ENCODE measurements at places on chromosomes 6 and 20.

GRCh38 chr6:115393821-115394220 is 666.9 kb downstream of the FRK start:
- no peak for DNase-seq

DNA sequence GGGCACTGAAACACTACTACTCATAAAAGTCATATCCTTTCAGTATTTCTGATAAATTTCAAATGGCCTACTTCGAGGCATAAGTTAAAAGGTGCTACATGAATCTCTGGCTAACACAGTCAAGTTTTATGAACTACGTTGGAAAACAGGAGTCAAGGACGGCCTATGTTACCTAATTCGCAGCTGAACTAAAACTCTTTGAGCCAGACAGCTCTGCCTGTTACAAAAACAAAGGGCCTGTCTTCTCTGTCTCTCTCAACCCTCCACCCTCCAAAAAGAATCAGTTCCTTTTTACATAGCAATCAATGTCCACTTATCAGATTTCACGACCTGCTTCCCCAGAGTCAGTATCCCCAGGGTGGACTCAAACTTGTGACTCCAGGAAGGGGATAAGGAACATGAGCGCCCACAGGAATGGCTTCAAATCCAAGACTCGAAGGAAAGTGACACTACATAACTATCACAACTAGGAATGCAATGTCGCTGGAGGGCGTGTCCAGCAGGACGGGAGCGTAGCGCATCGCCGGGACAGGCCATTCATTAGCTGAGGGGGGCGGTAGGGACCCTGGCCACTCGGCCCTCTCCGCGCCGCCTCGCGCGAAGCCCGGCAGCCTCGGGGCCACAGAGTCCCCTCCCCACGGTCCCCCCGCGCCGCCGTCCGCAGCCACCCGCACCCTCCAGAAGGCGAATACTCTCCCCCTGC is 591 bp downstream of the IBTK start:
- DNase-seq, result peak; percentile 33

DNA sequence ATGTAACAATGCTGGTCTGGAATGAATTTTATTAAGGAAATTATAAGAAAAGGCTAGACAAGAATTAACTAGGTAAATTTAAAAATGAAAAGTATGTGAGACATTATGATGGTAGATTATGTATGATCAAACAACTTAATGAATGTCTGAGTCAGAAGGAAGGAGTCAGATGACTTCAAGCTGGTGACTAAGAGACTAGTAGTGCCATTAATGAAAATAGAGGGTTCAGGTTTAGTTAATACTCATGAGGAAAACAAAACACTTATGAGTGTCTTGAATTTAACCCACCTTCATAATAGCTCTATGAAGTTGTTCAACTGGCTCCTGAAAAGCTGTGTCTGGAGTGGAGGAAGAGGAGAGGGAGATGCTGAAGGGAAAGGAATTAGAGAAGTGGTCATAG is 256.3 kb downstream of the ADGRB3 start:
- no peak for DNase-seq

GRCh38 chr6:163862701-163863100 is 448.2 kb downstream of the QKI start:
- no peak for DNase-seq

DNA sequence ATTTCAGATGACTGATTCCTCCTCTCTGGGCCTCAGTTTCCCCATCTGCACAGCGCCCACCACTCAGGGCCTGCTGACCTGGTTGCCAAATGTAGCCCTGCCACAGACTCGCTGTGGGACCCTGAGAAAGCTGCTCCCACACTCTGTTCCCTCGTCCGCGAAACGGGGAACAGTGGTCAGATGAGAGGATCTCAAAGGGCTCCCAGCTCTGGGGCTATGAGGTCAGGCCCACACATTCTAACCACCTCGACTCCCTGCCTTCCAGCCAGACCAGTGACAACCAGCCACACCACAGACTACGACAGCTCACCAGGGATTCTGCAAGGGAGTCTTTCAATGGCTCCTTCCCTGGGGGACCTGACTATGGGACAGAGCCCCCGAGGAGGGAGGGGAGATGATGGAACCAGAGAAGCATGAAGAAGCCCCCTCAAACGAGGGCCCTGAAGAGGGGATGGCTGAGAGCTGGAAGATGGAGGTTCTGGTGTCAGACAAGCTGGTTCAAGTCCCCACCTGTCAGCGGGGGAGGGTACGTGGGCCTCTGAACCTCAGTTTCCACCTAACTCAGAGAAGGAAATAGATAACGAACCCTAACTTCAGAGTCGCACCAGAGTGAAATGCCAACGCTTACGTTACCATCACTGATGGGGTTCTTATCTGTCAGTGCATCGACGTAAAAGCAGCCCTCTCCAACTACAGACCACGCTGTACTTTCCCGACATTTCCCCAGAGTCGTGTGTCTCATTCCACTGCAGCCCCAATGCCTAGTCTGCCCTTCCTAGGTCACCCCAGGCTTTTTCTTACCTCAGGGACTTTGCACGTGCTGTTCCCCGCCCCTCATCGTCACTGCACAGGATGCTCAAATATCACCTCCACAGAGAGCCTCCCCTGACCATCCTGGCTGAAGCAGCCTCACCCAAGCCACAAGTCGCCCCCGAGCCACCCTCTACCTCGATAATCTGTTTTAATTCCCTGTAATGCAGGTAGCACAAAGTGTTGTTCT is 60.5 kb downstream of the PREX1 start:
- no peak for DNase-seq

DNA sequence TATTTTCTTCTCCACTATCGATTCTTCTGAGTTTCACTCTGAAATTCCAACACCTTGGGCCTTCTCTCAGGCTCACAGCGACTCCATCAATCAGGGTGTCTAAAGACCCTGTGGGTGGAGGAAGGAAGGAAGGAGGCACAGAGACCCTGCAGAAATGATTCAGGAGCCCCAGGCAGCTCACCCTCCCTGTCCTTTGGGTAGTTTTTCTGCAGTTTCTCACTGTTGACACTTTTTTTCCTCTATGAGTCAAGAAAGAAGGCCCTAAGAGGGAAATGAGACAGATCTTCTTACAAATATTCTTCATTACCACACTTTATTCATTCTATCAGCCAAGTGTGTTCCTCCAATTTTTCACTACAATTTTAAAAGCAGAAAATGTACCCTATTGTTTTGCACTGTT is 34.2 kb upstream of the TBXT start:
- no peak for DNase-seq

GRCh38 chr6:35016502-35017321 is 124.4 kb downstream of the TCP11 start:
- DNase-seq, result peak; percentile 43

- no peak for DNase-seq
These were observed 99.0 kb upstream of the FOXQ1 start for GRCh38 chr6:1212919-1213318.

- no peak for DNase-seq
These were observed 3.6 kb upstream of the MICA start for GRCh38 chr6:31399589-31400466.

DNA sequence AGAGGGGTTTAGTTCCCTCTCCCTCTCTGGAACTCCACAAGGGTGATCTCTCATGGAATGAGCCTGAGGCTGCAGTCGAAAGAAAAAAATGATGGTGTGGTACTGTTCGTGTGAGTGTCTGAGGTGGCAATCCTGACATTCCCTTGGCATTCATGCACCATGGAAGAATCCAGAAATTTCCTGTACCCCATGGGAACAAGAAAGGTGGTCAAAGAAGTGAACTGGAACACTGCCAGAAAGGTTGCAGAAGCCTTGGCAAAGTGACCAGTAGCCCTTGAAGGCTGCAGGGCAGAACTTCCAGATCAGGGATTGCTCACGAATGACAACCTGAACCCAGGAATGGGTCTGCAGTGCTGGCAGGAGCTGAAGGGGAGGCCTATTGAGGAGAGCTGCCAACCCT is 394.7 kb downstream of the CD83 start:
- DNase-seq, result no peak

GRCh38 chr20:6898928-6899327 is 131.4 kb downstream of the BMP2 start:
- no peak for DNase-seq

GRCh38 chr6:11121851-11122250 is 10.3 kb upstream of the ERVFRD-1 start:
- DNase-seq, result no peak

DNA sequence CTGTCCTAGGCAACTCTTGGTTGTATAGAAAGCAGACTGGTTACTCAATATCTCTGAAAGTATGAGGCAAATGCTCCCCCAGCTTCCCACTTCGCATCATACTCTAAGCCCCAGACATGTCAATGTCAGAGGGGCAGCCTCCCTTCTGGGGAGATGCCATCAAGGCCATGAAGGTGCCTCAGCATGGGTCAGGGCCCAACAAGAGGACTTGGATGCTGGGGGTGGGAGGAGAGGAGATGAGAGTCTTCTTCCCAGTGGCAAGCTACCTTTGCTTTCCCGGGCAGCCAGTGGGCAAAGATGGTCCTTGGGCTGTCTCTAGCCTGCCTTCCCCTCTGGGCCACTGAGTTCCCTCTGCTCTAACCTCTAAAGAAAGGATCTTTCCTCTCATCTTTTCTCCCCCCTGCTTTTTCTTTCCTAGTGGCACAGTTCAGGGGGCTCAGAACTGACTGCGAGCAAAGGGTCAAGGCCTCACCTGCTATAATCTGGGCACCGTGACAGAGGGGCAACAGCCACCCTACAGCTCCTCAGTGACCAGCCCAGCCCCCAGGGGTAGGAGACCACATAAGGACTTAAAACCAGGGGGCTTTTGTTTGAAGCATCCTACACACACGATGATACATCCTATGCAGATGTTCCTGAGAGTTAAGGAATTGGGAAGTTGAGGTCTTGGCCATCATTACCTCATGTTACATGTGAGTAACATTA is 26.2 kb downstream of the MOCS1 start:
- no peak for DNase-seq

DNA sequence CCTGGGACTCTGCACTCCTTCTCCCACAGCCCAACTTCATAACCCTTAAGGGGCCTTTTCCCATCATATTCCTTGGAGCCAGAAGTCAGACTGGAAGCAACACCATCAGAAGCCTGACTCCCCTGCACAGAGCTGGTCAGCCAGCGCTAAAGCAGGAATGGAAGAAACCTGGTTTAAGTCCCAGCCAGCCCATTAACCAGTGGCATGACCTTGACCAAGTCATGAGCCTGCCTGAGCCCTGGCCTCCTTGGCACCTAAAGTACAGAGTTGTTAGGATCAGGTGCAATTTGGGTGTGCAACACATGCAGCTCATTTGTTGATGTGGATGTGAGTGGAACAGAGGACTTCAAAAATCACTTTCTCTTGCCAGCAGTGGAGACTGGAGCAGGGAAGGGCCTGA is 20.8 kb downstream of the FOXP4 start:
- no peak for DNase-seq

GRCh38 chr6:157770946-157771345 is 52.1 kb upstream of the SNX9 start:
- DNase-seq, result no peak

- DNase-seq, result peak; percentile 8
These were observed 121.9 kb upstream of the ZFP64 start for GRCh38 chr20:52313341-52313963.

- no peak for DNase-seq
These were observed 37.5 kb downstream of the SNAI1 start for GRCh38 chr20:50020288-50020687.

GRCh38 chr20:38193586-38194105 is 28.6 kb upstream of the TGM2 start:
- no peak for DNase-seq

DNA sequence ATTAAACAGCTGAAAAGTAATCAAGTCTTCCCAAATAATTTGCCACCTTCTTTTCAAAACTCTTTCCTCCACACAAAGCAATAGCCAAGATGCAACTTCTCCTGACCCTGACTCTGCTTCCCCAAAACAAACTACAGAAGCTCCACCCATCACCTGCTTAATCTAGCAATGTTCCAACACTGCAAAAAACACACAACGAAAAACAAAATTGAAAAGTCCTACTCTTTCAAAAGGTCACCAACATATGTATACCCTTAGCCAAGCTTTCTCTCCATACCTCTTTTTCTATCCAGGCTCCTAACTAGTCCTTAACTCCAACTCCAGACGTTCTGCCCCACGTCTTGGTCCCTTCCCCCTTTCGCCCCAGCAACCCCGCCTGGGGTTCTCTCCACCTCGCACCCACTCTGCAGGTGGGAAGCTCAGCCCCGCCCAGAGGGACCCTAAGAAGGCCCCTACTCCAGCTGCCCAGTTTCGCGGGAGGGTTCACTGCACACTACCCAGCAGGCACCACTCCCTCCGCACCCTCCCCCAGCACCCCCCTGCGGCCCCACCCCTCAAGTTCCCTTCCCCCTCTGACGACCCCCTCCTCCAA is 717 bp downstream of the CSNK2A1 start:
- no peak for DNase-seq

DNA sequence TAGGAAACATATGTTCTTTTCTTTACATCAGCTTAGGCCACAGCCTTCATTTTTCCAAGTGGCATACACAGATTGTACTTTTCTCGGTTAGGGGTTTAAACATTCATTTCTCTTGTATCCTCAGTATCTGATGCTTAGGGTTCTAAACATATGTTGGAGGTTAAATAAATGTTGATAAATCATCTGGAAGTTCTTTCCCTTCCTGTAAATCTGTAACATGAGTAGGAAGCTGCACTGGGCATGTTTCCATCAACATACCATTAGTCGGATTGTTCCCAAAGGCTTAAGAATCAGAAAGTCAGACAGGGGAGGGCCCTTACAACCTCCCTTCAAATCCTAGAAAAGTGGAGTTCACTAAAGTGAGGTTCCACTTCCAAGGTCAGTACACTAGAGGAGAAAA is 54.8 kb upstream of the BCLAF1 start:
- DNase-seq, result no peak

- no peak for DNase-seq
These were observed 166.4 kb downstream of the ATXN1 start for GRCh38 chr6:16594849-16595248.

DNA sequence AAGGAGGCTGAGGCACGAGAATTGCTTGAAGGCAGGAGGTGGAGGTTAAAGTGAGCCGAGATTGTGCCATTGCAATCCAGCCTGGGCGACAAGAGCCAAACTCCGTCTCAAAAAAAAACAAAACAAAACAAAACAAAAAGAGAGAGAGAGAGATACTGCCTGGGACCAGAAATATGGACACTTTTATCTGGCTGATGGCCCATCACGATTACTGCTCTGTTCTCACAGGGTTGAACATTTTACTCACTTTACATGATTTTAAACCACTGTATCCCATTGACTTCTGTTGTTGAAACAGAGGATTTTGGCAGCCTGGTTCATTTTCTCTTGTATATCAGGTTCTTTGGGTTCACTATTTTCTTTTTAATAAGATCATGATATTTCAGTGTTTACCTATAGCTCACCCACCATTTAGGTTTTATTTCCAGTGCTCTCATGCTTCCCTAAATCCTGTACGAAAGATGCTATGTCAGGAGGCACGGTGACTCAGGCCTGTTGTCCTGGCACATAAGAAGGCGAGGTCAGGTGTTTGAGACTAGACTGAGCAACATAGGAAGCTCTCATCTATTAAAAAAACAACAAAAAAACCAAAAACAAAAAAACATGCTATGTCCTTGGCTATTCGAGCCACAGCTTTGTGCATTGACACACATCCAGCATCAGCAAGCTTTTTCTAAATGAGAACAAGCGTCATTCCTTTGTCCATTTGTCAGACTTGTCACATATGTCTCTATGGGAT is 34.5 kb upstream of the RREB1 start:
- no peak for DNase-seq
